SJCRH30 (cell line): ENCODE measurements at places on chromosomes 12 and 14. TPM values are rescaled to one million over a fixed set of nuclear protein-coding genes. Genes with fewer than 3 reads are reported as not detected.
A peak's percentile ranks its signal among the peaks of the same experiment; 100 is the strongest.

The SYNDIG1L gene
- total RNA-seq: not detected in 2 replicates

The GPR135 gene
- 1.8 and 2.3 TPM in 2 replicates for total RNA-seq

The HOXC12 gene
- not detected in 2 replicates for total RNA-seq

The TAPBPL gene
- 2.2 and 4.9 TPM in 2 replicates for total RNA-seq

The DDX23 gene
- 153 and 167 TPM in 2 replicates for total RNA-seq

The IL26 gene
- total RNA-seq: not detected in 2 replicates

The MIP gene
- total RNA-seq: not detected in 2 replicates

The KRT74 gene
- total RNA-seq: not detected in 2 replicates

- peak; percentile 26 for DNase-seq
Measured at GRCh38 chr12:41510470-41510869, 322.4 kb downstream of the PDZRN4 start.

DNA sequence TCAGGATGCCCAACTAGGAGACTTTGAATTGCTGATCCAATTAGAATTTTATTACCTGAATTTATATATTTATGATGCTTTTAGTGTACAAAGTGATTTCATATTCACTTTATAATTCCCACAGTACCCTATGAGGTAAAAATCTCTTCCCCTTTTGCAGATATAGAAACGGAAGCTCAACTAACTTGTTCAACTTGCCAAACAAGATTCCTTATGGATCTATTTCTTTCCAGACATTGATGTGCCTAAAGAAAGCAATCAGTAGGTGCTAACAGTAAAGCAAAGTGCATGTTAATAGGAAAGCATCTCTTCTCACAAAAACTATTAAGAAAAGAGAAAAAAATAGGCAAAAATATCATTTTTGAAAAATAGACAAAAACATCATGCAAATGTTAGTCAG lies 65.9 kb upstream of the PPP1R12A start:
- no peak for DNase-seq

- DNase-seq: no peak
Measured at GRCh38 chr12:14057895-14058294, 76.5 kb upstream of the GRIN2B start.

- no peak for DNase-seq
Measured at GRCh38 chr14:46198676-46199075, 452.9 kb downstream of the RPL10L start.

DNA sequence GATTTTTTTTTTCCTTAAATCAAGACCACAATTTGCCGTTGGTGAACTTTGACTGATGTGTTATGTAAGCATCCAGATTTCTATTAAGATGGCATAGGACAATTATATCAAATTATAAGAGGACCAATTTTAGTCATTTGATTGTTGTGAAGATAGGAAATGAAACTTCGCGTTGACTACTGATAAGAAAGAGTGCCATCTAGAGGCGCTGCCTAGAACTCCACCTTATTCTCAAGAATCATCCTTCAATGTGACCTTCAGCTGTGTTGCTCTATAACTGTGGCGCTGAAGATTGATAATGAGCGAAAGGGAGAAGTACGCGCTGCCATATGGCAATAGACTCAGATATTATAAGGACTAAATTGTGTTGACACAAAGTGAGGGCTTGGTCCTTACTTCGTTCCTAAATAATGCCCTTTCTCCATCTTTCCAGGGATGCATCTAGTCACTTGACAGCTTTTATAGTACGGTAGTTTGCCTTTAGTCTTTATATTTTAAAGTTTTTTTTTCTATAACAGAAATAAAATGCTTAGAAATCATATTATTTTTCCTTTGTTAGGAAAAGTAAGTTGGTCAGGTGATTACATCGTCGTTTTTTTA lies 350.8 kb upstream of the STXBP6 start:
- DNase-seq: peak; percentile 19

GRCh38 chr12:32178341-32179010 lies 71.8 kb downstream of the BICD1 start:
- no peak for DNase-seq

DNA sequence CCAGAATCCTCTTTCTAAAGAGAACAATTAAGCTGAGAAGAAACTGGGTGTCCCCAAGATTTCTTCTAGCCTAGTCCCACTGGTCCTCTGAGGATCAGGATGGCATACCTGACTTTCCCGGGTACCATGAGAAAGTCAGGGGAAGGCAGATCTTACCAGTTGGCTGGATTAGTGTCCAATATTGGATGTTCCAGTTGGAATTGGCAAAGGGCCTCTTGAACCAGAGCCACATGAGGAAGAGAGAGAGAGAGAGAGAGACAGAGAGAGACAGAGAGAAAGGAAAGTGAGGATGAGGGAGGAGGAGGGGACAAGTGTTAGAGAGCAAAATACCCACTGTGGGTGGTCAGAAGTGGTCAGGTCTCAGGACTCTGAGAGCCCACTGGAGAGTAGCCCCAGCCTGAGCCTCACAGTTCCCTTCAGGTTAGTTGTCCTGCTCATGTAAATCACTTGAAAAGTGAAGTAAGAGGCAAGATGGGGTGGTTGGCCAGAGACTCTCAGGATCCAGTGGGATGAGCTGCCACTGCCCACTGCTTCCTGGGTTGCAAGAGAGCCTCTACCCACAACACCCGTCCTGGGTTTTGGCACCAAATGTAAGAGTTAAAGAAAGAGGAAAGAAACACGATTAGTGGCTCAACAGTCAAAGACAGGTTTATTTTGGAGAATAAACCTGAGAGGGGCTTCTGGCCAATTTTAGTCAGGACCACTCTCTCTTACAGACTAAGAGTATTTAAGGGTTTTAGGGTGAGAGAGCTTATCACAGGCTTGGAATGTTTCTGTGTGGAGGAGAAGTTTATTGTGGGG lies 28.4 kb upstream of the A2M start:
- DNase-seq: no peak
